ENCODE measurements at places on chromosomes 5 and 9.

DNA sequence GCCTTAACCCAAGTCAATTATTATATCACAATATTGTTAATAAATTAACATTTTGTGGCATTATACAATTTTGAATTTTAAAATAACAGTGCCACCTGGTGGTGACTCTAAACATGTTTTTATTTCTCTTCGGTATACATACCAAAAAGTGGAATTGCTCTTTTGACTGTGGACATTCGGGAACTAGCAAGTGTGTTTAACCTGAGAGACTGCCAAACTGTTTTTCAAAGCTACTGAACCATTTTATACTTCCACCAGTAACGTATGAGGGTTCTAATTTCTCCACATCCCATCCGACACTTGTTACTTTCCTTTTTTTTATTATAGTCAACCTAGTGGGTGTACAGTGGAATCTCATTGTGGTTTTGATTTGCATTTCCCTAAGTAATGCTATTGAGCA is 18.3 kb upstream of the HSDL2 start:
- DNase-seq = no peak

GRCh38 chr5:88688156-88688983 is 194.6 kb downstream of the MEF2C start:
- DNase-seq = no peak

GRCh38 chr9:122355336-122355875 is 15.4 kb upstream of the PTGS1 start:
- DNase-seq = no peak

DNA sequence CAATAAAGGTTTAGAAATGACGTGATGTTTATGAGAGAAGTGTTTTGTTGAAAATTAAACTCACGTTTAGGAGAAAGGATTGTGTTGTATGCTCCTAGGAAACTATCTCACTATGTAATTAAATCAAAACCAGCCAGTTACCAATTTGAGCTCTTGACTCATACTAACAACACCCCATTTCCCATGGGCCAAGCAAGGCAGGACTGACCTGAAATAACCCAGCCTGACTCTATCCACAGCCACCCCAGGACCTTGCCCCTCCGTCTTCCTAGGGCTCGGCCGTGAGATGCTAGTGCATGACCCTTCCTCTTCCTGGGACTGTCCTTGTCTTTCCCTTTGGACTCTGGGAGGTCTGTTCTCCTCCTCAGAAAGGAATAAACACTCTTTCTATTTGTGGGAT is 16.4 kb downstream of the TLR4 start:
- DNase-seq = no peak

DNA sequence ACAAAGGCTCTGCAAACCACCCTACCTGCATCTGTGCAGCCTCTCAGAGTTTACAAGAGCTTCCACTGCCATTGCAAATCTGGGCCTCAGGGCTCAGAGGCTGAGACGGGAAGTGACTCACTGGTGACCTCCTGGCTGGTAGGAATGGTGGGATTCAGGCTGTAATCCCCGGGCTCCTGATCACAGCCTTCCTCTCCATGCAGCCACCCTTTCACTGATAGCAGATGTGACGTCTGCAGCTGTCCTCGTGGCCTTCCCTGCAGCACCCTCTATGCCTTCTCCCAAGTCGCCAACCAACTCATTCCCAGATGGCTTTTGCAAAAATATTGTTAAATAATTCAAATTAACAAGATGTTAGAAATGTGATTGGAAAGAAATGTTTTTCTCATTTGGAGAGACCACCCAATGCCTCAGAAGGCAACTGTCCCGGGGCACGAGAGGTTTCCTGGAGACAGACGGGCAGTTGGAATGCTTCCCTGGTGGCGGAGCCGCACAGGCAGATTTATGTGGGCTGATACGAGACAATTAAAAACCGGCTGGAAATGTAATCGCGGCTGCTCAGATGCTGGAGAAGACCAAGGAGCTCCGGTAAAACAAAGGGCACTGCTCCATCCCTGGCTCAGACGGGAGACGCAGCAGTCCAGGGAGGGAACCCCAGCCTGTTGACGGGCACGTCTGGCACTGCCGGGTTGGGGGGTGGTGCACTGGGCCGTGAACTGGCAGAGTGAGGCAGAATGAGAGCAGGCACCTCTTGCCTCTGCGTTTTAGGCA is 34.4 kb upstream of the SLC25A51 start:
- DNase-seq = no peak

DNA sequence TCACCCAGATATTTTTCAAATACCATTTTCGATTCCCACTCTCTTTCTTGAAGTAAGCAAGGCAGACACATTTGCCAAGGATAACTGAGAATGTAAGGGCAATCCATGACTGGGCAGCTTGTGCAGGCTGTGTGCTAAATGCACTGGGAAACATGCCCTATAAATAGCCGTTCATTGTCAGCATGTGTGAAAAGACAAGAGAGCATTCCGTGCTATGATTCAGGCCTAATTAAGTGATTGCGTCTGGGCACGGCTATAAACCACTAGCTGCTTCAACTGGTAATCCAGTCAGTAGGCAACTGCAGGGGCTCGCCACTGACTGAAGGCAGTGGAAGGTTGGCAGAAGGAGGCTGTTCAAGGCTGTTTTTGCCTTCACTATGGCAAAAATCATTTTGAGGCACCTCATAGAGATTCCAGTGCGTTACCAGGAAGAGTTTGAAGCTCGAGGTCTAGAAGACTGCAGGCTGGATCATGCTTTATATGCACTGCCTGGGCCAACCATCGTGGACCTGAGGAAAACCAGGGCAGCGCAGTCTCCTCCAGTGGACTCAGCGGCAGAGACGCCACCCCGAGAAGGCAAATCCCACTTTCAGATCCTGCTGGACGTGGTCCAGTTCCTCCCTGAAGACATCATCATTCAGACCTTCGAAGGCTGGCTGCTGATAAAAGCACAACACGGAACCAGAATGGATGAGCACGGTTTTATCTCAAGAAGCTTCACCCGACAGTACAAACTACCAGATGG is at the start of gene HSPB3:
TSS of gene HSPB3 (plus strand) at position 287 of the 745 bp plus-strand sequence. CDS start at position 378, 91 bp downstream.
- DNase-seq = no peak

GRCh38 chr5:55885359-55885758 is 34.2 kb downstream of the IL31RA start:
- no peak for DNase-seq
